Motor neuron (in vitro differentiated cells): ENCODE measurements at places on chromosomes 2 and 18. TPM values are rescaled to one million over a fixed set of nuclear protein-coding genes. Genes with fewer than 3 reads are reported as not detected.

Gene FOXD4L1
- total RNA-seq = 0.15 and 0.16 TPM in 2 replicates

Gene TBR1
- total RNA-seq = 0.05 and 0.25 TPM in 2 replicates

Gene FRZB
- total RNA-seq = 1.5 TPM in 2 replicates

Gene SPP2
- not detected in 2 replicates for total RNA-seq

Gene GCG
- not detected in 2 replicates for total RNA-seq

Gene FIGN
- 10.6 and 14.8 TPM in 2 replicates for total RNA-seq

Gene HOXD4
- total RNA-seq = 23.3 and 24.1 TPM in 2 replicates

Gene MC4R
- total RNA-seq = 0.31 and 0.64 TPM in 2 replicates

Gene SALL3
- 0.10 TPM in 1 of 2 replicates, not detected in the other for total RNA-seq

Gene MREG
- total RNA-seq = 1.8 and 2.1 TPM in 2 replicates

Gene TUBB8B
- 0.59 and 0.63 TPM in 2 replicates for total RNA-seq

Gene ATP6V1C2
- 0.87 and 2.0 TPM in 2 replicates for total RNA-seq

Gene ABCG5
- 0.24 and 0.43 TPM in 2 replicates for total RNA-seq

Gene RNF125
- 0.75 and 0.87 TPM in 2 replicates for total RNA-seq

Gene ECEL1
- total RNA-seq = 72.4 and 83.3 TPM in 2 replicates

Gene MTA3
- 34.2 and 39.6 TPM in 2 replicates for total RNA-seq

Gene TDRD15
- 0.05 TPM in 2 replicates for total RNA-seq

Gene SNTG2
- 0.96 and 2.8 TPM in 2 replicates for total RNA-seq

Gene IL18R1
- total RNA-seq = 0.05 and 0.23 TPM in 2 replicates

Gene LOXHD1
- total RNA-seq = 0.08 and 0.10 TPM in 2 replicates

Gene ACOXL
- total RNA-seq = 0.21 TPM in 1 of 2 replicates, not detected in the other

Gene IHH
- total RNA-seq = 0.13 TPM in 1 of 2 replicates, not detected in the other

Gene DARS1
- total RNA-seq = 66.0 and 77.9 TPM in 2 replicates

Gene PID1
- 8.4 and 9.1 TPM in 2 replicates for total RNA-seq

Gene CLEC4F
- 0.46 TPM in 1 of 2 replicates, not detected in the other for total RNA-seq

Gene NAB1
- 32.8 and 34.3 TPM in 2 replicates for total RNA-seq

Gene CTDP1
- total RNA-seq = 15.6 and 16.2 TPM in 2 replicates

Gene CFAP53
- 0.41 and 0.97 TPM in 2 replicates for total RNA-seq

Gene SDC1
- total RNA-seq = 6.7 and 7.0 TPM in 2 replicates

Gene LYPD6
- 2.6 and 3.0 TPM in 2 replicates for total RNA-seq

Gene C2orf74
- 10.6 and 10.9 TPM in 2 replicates for total RNA-seq

Gene LYPD1
- total RNA-seq = 37.8 and 40.0 TPM in 2 replicates

Gene IL36A
- total RNA-seq = not detected in 2 replicates

Gene MEIS1
- total RNA-seq = 145 and 149 TPM in 2 replicates

Gene TMEM127
- total RNA-seq = 22.8 and 24.2 TPM in 2 replicates

Gene SCYGR7
- total RNA-seq = not detected in 2 replicates

Gene FAM124B
- total RNA-seq = 0.09 TPM in 1 of 2 replicates, not detected in the other

Gene TRIM43
- total RNA-seq = 0.31 TPM in 1 of 2 replicates, not detected in the other

Gene FEV
- 0.87 and 0.95 TPM in 2 replicates for total RNA-seq

Gene NEU2
- total RNA-seq = 0.23 TPM in 1 of 2 replicates, not detected in the other

Gene PIEZO2
- total RNA-seq = 2.2 and 2.4 TPM in 2 replicates

Gene GKN2
- total RNA-seq = 0.44 and 0.47 TPM in 2 replicates

Gene ZNF385B
- 0.92 and 1.5 TPM in 2 replicates for total RNA-seq

Gene LCT
- 0.15 and 0.17 TPM in 2 replicates for total RNA-seq
